Stimulated activated CD8-positive, alpha-beta memory T cell treated with anti-CD3 and anti-CD28 coated beads, Interleukin-7, amount 100 ng/mL, for 1 hour (primary cell): ENCODE measurements at places on chromosomes 6 and 20.

- no peak for DNase-seq
These were observed 15.2 kb downstream of the SAMHD1 start for GRCh38 chr20:36936341-36936740.

GRCh38 chr6:64280569-64280968, 645.0 kb downstream of the PHF3 start:
- no peak for DNase-seq

GRCh38 chr20:36115925-36116324, 38.6 kb upstream of the EPB41L1 start:
- no peak for DNase-seq

GRCh38 chr6:105459049-105459448, 56.2 kb upstream of the PREP start:
- no peak for DNase-seq

- no peak for DNase-seq
These were observed 106.6 kb downstream of the DLL1 start for GRCh38 chr6:170184316-170184715.

GRCh38 chr6:36682328-36683144, 4.0 kb downstream of the CDKN1A start:
- DNase-seq: no peak
